ENCODE measurements at places on chromosomes 12 and 14.

DNA sequence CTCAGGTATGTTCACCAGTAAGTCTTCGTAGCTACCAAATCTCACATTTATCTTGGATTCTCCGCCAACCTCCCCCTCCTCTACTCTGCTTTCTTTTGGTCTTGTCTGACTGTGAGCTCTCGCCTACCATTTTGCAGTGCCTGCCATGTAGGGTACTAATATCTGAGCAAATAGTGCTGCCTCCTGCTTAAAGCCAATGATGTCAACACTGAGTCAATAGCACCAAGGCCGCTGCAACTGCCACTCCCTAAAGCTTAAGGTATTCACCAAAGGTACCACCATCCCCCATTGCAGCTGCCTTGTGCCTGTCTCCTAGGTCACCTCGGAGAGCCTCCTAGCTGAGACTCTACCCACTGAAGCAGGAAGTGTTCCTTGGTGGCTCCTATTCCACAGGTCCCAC, 114.8 kb upstream of the FUT8 start:
- no peak for DNase-seq

- DNase-seq, result no peak
Observed at GRCh38 chr14:59004012-59004411, 184.5 kb upstream of the DAAM1 start.

DNA sequence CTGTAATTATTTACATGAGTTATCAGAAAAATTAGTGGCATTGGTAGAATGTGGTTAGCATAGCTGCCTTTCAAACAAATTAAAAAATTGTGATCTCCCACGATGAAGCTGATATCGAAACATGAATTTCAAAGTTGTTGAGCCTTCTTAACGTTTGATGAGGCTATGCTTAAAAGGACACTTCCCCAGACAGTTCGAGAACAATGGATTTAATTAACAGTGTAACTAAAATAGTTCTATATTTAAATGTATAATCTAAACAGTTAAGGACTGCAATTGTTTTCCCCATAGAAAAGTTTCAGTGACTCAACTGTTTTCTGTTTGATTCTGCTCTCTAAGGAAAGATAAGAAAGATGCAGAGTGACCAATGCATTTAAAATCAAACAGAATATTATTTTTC, 1.6 kb downstream of the CLEC2B start:
- no peak for DNase-seq

DNA sequence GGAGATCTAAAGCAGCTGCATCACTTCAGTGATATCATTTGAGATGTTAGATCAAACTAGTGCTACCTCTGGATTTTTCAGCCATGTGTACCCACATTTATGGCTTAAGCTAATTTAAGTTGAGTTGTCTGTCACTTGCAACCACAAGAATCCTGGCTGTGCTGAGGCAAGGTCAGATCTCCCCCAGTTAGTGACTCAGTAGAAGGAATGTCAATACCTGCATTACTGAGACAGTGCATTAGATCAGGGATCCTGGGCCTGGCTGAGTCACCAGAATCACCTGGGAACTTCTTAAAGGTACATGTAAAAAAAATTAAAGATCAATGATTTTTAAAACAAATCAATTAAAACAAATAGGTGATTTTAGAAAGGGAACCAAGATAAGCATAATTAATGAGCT, 84.6 kb upstream of the GRIN2B start:
- no peak for DNase-seq
